Left cardiac atrium (tissue), 4 donors: ENCODE measurements at places on chromosomes 2 and 18.
A peak's percentile ranks its signal among the peaks of the same experiment; 100 is the strongest.

- no peak for DNase-seq
These were observed 113.7 kb downstream of the PRKCE start for GRCh38 chr2:45765007-45765727.

- DNase-seq = peak; percentile 59
These were observed 843 bp downstream of the CYS1 start for GRCh38 chr2:10079266-10079869.

- peak; percentile 90 for DNase-seq
These were observed 98.8 kb downstream of the TNS1 start for GRCh38 chr2:217903859-217904613.

DNA sequence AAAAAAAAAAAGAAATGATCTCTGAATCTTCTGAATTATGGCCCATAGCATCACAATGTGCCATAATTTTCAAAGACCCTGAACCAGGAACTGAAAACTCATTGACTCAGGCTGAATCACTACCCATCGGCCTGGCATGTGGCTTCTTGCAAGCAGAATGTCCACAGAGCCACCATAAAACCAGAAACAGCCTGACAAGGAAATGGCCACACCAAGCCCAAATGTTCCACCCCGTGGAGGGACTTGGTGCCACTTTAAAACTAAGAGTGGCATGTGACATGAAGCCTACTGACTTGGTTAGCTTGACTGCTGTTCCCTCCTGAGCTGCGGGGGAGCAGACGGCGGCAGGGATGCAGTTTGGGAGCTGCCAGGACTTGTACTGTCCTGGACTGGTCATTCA is 71.2 kb upstream of the RBM44 start:
- DNase-seq = no peak

- DNase-seq = no peak
These were observed 312.3 kb upstream of the PKDCC start for GRCh38 chr2:41735476-41735875.

DNA sequence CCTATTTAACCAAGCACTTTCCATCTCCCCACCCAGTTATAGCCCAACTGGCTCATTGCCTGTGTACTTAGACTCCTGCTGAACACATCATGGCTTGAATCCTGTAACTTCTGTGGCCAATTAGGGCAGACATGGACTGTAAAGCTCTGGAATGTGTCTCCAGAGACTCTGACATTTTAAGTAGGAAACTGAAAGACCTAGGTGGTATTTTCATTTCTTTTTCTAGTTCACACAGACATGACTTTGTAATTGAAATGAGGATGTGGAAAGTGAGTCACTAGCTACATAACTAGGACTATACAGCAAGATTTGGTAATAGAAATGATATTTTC is 12.2 kb downstream of the DOK1 start:
- DNase-seq = no peak

GRCh38 chr2:9248363-9248762 is 41.8 kb downstream of the ASAP2 start:
- DNase-seq = no peak

DNA sequence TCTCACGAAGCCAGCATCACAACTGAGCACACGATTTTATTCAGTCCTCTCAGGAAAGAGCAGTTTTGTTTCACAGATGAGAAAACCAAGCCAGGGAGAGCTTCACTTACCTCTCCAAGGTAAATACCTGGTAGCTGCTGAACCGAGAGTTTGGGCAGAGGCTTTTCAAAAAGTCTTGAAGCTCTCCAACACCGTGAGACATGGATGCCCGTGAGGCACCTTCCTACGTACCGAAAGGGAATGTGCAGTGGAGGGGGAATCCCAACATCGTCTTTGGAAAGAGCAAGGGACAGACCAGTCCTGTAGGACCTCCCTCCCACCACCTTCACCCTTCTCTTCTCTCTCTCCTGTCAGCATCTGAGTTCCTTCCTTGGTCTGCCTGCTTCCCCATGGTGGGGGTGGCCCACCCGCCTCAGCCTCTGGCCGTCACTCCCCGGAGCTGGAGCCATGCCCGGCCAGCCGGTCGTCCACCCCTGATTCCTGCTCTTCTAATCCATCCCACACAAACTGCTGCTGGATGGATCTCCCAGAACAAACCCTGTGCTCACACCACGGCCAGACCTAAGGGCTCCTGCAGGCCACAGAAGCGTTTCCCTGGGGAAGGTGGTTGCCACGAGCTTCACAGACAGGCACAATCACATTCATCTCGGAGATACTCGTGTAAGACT is 97.3 kb upstream of the SNTG2 start:
- DNase-seq = no peak

DNA sequence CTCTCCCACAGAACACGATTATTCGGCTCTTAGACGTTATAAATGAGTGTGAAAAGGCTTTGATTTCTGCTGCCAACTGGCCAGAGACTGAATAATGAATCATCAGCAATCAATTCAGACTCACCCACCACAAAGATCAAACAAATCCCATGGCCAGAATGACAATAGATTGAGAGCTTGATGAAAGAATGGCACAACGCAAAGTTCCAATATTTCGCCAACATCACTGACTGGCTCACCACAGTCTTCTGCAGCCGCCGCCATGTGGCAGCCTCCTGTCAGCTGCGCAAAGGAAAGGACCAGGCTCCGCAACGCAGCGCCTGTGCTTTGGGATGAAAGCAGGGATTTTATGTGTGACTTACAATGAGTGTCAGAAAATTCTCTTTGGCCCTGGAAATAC is 104.4 kb upstream of the SOX11 start:
- DNase-seq = no peak

DNA sequence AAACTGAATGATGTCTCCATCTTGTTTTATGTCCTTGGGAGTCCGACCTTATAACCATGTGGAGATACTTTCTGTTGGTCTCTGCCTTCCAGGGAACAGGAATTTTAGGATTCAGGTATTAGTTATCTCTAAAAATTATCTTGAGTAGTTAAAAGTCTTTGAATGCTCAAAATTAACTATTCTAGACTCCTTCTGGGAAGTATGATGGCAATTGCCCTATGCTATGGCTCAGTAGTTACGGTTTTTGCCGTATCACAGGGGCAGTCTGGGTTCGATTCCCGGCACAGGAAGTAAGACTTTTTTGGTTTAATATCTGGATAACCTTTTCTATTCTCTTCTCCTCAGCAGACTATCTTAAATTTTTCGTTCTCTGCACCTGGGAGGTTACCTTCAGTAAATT is 708.7 kb upstream of the LRATD1 start:
- no peak for DNase-seq

GRCh38 chr2:231292472-231293134 is 94.2 kb downstream of the ARMC9 start:
- DNase-seq = no peak

- no peak for DNase-seq
These were observed 96.6 kb upstream of the NOSTRIN start for GRCh38 chr2:168705534-168706470.

DNA sequence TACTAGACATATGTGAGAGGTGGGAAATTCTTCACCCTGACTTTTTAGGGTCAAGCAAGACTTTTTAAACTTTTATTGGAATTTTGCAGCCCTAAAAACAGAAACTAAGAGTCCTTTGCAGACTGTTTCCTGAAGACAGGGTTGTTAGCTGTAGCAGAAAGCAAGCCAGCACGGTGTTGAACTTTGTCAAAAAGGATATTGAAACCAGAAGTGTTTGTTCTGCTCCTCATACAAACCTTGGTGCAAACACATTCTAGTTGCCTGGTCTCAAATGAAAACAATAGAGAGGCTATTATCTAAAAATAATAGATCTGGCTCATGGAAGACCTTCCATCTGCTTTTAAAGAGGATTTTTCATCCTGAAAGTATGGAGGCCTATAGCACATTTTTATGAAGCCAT is 65.8 kb upstream of the IGFBP5 start:
- DNase-seq = no peak

GRCh38 chr2:229095472-229095871 is 175.6 kb downstream of the PID1 start:
- no peak for DNase-seq

GRCh38 chr2:121099329-121100290 is 185.4 kb downstream of the TFCP2L1 start:
- DNase-seq = no peak

DNA sequence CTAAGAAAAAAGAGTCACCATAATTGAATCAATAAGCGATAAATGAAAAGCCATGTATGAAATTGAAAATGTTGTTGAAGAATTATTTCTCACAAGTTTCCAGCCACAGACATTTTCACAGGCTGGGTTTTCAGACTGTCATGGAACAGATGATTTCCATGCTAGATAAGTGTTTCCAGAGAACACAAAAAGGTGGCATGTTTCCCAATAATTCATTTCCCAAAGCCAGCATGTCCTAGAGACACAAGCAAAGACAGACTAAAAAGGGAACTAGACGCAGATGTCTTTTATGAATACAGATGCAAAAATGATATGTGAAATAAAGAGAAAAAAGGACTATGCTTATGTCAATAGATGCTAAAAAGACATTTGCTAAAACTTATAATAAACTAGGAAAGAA is 255.1 kb downstream of the EIPR1 start:
- DNase-seq = no peak

DNA sequence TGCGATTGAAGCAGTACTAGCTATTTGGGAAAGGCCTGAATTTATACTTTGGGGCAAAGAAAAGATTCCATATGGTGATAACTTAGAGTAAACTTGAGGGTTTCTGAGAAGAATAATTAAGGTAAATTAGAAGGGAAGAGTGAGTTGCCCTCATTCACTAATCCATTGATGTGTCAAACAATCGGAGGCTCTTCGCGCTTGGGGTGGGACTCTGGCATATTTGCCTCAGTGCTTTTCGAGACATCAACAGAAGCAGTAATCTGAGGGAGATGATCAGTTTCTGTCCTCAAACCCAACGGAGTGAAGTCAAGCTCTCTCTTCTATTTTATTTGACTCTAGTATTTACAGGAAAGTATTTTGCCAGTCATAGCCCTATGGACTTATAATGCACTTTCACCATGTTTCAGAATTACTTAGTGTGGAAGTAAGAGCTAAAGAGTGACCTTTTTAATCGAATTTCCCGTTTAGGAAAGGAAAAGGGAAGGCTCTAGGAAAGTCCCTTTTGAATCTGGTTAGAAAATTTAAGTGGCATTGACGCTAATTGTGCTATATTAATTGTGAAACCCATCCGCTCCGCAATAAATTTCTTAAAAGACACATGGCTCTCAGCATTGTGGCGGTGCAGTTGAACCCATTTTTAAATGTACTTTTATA is 1.3 kb downstream of the RAB10 start:
- DNase-seq = no peak

GRCh38 chr2:23620841-23621341 is 235.9 kb downstream of the KLHL29 start:
- no peak for DNase-seq

DNA sequence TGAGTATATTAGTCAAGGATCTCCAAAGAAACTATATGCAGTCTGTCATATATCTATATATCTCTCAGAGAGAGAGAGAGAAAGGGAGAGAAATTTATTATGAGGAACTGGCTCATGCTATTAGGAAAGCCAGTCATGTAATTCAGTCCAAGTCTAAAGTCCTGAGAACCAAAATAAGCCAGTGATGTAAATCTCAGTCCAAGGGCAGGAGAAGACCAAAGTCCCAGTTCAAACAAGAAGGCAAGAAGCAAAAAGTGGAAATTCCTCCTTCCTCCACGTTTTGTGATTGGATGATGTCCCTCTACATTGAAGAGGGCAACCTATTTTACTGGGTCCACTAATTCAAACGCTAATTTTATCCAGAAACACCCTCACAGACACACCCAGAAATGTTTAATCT is 34.2 kb upstream of the SPATS2L start:
- no peak for DNase-seq

DNA sequence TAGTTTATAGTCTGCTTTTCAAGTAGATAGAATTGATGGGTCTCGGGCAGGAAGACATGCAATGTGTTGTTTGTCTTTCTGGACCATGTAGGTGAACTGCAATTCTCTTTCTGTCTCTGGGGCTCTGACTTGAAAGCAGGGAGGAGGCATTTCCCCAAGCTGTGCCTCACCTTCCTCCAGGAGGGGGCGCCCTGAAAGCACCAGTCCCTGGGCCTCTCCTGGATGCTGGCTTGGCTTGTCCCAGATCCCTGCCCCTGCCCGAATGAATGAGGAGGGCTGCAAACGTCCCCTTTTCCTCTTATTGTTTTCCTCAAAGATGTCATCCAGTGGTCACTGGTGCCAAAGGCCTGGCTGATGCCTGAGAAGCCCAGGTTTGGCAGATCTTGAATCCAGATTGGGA is 270.6 kb downstream of the CELF4 start:
- DNase-seq = no peak

DNA sequence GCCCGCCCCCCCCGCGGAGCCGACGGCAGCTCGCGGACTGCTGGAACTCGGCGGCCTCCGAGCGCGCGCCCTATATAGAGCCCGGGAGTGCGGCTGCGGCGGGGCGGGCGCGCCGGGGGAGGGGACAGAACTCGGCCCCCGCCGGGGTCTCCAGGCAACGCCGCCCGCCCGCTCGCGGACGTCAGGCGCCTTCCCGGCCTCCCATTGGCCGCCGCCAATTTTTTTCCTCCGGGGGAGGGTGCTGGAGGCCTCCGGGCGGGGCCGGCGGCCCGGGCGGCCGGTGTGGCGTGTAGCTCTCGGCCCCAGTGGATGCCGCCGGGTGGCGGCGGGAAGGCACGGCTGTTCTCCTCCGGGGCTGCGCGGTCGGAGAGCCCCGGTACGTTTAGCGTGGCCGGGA is at the start of gene ZFP36L2:
Gene ZFP36L2, minus strand, starts transcription at position 49 of the 397 bp plus-strand sequence. CDS start 291 bp downstream, outside the sequence.
- DNase-seq = peak; percentile 98

DNA sequence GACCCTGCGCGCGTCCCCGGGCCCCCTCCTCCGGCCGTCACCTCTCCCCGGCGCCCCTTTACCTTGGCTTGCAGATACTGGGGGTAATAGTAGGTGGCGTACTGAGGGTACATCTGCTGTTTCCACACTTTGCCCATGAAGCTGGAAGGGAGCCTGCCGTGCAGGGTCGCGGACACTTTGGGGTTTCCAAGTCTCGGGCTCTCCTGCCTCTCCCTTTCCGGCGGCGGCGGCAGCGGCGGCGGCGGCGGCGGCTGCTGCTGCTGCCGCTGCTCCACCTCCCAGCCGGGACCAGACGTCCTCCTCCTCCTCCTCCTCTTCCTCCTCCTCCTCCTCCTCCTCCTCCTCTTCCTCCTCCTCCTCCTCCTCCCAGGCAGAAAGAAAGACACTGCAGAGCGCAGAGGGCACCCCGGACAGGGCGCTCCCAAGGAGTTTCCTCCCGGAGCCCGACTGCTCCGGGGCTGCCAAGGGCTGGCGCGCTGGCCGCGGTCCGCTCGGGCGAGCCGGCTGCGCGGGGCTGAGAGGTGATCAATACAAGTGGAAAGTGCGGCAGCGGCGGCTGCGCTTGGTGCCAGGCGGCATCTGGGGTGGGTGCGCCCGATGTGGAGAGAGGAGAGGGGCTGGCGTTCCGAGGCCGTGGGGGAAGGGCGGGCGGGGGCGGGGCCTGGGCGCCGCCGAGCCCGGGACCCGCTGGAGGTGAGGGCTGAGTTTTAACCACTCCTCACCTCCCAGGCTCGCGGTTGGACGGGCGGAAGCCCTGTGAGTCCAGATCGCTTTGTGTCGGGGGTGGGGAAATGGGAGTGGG is at the start of gene RBMS1:
Gene RBMS1, minus strand, starts transcription at position 581 of the 802 bp plus-strand sequence. Its CDS starts 444 bp downstream, at position 137.
- DNase-seq = peak; percentile 75

DNA sequence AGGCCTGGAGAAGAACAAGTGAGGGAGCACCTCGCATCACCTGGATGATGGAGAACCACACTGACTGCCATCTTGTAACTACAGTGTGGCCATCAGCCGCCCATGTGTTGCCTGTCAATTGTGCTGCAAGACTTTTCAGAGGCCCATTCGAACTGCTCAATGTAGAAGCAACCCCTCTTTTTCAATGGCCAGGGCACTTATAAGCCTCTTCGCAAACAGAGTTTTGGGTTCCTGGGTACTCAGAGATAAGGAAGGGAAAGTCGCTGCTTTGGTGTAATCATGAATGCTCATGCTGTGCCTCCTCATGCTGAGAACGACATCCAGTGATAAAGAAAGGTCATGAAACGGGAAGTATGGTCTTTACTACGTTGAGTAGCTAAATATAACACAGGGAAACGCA is 143.9 kb upstream of the SLC39A10 start:
- no peak for DNase-seq
